M059J (cell line): ENCODE measurements at places on chromosomes 3 and 15. TPM values are rescaled to one million over a fixed set of nuclear protein-coding genes. Genes with fewer than 3 reads are reported as not detected.

- no peak for DNase-seq
Measured at GRCh38 chr15:50355619-50355905, 564 bp upstream of the GABPB1 start.

DNA sequence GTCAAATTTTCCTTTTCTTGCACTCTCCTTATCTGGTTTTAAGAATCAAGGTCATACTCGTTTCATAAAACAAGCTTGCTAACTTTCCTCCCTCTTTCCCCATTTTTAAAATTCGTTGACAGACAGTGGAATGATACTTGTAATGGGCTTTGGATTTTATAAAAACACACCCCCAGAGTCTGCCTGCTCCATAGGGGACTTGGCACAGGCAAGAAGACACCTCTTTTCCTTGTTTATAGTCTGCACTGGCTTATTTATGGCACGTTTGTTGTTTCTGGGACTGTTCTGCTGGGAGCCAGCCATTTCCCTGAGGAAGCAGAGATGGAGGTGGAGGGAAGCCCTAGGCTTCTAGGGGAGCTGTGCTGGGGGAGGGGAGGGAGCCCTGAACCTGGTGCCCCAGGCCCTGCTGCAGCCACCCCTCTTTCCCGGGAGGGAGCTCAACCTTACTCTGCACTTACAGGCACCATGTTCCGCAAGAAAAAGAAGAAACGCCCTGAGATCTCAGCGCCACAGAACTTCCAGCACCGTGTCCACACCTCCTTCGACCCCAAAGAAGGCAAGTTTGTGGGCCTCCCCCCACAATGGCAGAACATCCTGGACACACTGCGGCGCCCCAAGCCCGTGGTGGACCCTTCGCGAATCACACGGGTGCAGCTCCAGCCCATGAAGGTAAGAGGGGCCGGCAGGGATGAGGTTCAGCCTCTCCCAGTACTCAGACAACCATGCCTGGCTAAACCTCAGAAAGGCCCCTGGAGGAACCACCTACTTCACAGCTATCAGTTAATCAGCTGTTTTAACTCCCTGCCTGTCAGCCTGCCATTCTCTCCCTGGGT is 18.3 kb downstream of the ANKRD63 start:
- DNase-seq, result no peak

DNA sequence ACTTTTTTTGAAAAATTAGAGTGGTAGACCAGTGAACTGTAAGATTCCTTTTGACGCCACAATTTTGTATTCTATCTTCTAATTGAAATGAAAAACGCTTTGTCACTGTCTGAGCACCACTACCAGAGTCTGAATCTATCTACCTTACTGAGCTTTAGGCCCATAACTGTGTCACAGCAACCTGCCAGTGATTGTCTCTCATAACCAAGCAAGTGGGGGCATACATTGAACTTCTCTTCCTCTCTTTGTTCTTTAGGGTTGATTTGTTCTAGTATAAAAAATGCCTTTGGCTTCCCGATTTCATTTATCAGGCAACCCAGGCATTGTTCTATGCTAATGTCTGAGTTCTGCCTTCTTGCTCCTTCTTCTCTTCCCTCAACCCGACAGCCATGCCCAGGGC is 142.6 kb downstream of the BBX start:
- DNase-seq, result no peak

GRCh38 chr3:19891740-19892139 is 42.3 kb downstream of the EFHB start:
- peak; percentile 49 for DNase-seq

DNA sequence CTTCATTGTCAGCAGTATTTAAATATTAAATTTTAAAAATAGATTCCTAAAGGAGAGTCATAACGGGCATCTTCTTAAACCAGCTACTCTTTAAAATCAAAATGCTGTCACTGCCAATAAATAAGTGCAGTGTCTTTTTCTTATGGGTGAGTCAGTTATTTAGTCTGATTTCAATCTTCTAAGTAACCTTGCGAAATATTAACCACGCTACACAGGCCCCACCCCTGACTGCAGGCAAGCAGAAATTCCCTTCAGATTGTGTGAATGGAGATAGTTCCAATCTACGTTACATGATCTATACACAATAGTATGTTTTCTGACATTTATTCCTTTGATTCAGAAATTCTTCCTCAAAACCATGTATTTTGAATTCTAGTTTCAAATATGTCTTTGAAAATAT is 141.5 kb downstream of the GADL1 start:
- DNase-seq, result peak; percentile 60

GRCh38 chr15:74036271-74037170 is 42.0 kb downstream of the PML start:
- peak; percentile 49 for DNase-seq

GRCh38 chr3:23113455-23114171 is 89.5 kb upstream of the UBE2E2 start:
- DNase-seq, result peak; percentile 7

DNA sequence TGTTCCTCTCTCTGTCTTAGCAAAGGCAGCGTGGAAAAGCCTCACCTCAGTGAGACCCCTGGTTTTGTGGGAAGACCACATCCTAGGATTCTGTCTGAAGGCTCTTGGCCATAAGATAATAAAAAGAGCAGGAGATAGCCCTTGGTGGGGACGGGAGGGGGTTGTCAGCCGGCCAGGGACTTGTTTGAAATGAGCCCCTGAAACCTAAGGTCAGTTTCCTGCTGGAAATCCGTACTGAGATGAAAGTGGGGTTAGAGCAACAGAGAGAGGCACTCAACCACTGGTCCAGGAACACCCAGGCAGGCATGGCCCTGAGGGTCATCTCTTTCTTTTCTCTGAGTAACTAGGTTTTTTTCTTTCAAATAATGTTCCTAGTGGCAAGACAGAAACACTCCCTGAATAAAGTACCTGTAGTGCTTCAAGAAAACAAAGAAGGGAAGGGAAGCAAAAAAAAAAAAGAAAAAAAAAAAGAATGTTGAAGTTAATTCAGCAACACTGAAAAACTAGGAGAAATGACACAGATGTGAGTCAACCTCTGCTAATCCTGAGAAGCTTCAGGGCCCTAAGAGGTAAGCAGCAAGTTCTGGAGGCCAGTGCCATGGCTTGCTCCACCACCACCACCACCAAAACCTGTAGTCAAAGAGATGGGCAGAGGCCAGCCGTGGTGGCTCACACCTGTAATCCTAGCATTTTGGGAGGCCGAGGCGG is 3.2 kb downstream of the ITGB5 start:
- DNase-seq, result peak; percentile 75

DNA sequence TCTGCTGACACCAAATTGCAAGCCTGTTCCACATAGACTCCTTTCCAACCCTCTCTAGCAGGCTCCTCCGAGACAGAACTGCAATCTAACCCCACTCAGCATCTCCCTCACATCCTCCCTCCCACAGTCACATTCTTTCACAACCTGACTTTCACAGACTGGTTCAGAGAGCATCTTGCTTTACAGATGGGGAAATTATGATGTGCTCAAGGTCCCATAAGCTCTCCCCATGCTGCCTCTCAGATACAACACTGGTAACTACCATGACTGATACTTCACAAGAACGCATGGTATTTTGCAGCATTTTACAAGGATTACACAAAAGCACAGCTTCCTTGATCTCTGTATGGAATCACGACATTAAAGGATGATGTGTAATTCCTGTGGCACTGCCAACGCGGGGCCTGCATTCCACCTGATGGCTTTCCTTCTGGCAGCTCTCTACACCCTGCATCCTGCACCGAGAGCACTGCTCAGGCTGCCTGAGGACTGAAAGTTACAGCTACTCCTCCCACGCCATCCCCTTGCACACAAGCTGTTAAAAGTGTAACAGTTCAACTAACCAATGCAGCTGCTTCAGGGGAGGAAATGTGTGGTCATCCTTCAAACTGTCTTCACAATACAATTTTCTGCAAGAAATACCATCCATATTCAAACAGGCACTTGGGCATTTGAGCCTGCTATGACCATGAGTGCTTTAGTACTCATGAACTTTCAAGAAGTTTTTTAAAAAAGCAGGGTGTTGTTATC is 27.6 kb downstream of the TBC1D2B start:
- DNase-seq, result peak; percentile 78

DNA sequence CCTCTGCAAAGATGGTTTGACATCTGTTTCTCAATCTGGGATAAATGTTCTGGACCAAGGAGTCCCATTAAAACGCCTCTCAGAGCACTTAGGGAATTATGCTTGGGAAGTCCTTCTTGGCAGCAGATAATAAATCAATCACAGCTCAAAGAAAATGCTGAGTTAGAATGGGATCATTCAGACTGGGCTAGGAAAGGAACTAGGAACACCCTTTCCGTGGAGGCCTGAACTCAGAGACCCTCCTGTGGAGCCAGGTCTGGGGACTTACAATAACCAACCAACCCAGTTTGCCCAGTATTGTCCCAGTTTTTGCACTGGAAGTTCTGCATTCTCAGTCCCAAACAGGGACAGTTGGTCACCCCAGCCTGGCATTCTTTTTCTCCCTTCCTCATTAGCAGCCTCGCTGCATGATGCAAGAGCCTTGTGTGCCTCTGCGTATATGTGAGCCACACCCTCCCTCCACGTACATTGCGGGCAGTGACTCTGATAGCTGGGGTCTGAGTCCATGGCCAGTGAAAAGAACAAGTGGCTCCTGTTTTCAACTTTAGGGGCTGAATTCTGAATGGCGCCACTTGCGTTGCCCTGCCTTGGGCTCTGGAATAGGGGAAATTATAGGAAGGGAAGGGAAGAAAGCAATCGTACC is 88.7 kb downstream of the SEMA5B start:
- DNase-seq, result no peak

DNA sequence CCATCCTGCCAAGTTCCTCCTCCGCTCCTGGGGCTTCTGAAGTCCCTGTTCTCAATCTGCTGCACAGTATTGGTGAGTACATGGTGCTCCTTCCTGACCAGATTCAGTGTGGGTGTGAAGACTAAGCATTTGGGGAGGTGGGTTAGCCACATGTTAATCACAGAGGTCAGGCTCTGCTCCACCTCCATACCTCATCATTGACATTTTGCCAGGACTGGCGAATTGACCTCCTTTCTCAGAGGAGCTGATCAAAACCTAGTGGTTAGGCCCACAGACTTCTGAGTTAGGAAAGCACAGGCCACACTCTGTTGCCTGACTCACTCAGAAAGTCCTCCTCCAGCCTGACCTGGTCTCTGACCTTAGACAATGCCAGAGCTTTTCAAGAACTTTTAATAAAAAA is 8.4 kb upstream of the RPS17 start:
- DNase-seq, result peak; percentile 17

- DNase-seq, result no peak
Measured at GRCh38 chr3:111733154-111733553, 125.9 kb upstream of the PHLDB2 start.

GRCh38 chr3:74646094-74646493 is 31.6 kb upstream of the CNTN3 start:
- DNase-seq, result no peak

- peak; percentile 71 for DNase-seq
Measured at GRCh38 chr3:9130345-9131305, 118.8 kb downstream of the SRGAP3 start.

GRCh38 chr3:85159376-85159775 is 200.6 kb downstream of the CADM2 start:
- no peak for DNase-seq

- DNase-seq, result no peak
Measured at GRCh38 chr3:169534439-169534838, 129.1 kb downstream of the MECOM start.

DNA sequence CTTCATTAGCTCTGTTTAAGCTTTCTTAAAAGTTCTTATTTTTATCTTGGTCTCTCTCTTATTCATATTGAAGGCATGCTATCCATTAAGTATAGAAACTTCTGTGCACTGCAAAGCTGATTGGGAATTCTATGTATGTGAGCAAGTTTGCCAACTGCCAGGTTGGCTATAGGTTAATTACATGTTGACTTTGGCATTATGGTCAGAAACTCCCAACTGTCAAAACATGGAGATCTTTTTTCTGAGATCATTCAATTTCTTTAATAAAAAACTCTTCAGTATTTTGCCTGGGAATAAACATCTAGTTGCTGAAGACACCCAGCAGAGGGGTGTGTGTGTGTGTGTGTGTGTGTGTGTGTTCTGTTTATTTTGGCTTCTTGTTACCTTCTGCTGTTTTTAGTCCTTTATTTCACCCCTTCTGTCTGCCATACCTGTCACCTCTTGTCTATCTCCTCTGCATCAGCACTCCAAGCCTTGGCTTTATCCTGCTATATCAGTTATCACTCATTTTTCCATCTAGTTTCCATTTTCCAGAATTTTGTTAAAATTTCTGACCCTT is 1.3 kb upstream of the ARL14 start:
- DNase-seq, result no peak

DNA sequence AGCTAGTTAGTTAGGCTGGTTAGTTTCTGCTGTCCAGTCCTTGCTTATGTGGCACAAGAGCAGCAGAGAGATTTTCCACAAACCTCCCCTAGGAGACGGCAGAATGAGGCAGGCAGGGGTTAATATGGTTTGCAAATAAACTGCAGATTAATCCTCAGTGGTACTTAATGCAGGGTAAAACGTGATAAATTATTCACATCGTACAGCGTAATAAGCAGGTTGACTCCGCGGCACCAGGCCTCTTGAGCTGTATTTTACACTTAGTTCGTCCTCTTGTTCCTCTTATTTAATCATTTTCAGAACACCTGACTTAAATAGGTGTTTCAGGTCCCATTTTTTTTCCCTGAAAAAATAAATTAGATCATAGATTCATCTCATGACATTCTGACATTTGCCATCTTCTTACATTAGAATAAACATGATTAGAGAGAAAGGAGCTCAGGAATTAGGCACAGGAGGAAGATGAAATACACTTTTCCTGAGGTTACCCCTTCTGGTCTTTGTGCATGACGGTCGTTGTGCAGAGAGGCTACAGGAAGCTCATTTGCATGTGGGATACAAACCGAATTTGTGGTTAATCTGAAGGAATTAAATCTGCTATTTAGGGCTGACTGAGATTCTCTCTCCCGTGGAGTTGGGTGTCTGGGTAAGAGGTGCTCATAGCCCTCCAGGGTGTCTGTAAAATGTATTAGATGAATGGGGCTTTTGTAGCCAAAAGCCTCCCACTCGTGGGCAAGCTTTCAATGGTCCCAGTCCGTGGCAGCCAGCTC is 27.1 kb upstream of the VPS8 start:
- DNase-seq, result no peak

DNA sequence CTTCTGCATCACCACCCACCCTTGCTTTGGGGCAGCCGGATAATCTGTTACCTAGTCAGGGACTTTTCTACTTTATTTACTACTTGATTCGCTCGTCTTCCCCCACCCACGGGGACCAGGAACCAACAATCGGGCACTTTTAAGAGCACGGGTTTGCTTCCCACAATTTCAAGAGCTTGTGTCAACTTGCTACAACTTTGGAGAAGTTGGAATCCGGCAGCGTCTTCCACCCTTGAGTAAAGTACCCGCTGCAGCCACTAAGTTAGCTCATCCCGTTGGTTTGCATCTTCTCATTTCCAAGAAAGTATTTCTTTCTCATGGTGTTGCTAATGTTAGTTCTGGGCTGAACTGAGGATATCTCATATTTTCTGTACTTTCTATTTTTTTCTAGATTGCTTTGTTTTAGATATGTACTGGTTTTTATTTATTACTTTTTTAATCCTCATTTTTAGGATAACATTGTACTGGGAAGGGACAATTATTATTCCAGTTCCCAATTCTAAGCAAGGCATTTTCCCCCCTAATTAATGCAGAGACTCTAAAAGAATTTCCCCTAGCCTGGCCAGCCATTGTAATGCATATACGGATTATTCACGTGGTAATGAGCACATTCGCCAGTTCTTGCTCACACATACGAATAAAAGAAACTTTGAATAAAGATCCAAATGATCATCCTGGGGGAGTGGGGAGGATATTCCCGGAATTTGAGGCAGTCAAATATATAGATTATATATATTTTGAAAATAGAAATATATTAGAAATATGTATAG is 4.0 kb downstream of the SOX2 start:
- no peak for DNase-seq

Gene ROPN1B
- 0.15 and 8.8 TPM in 2 replicates for total RNA-seq

Gene PDIA5
- total RNA-seq, result 22.7 and 39.1 TPM in 2 replicates

Gene ARPIN
- total RNA-seq, result 2.0 and 5.2 TPM in 2 replicates

Gene POPDC2
- total RNA-seq, result 0.12 TPM in 1 of 2 replicates, not detected in the other

Gene ACAP2
- total RNA-seq, result 25.5 and 35.3 TPM in 2 replicates

Gene GOLGA6B
- total RNA-seq, result not detected in 2 replicates
